ENCODE measurements at places on chromosomes 16 and 17.
A peak's percentile ranks its signal among the peaks of the same experiment; 100 is the strongest.

DNA sequence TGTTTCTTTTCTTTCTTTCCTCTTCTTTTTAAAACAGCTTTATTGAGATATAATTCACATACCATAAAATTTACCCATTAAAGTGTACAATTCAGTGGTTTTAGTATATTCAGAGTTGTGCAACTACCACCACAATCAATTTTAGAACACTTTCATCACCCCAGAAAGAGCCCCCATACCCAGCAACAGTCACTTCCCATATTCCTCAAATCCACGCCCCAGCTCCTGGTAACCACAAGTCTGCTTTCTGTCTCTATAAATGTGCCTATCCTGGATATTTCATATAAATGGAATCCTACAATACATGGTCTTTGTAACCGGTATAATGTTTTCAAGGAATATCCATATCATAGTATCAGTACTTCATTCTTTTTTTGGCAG is 19.4 kb downstream of the RARA start:
- DNase-seq = no peak

- DNase-seq = no peak
Observed at GRCh38 chr16:68432701-68433100, 15.6 kb downstream of the SMPD3 start.

DNA sequence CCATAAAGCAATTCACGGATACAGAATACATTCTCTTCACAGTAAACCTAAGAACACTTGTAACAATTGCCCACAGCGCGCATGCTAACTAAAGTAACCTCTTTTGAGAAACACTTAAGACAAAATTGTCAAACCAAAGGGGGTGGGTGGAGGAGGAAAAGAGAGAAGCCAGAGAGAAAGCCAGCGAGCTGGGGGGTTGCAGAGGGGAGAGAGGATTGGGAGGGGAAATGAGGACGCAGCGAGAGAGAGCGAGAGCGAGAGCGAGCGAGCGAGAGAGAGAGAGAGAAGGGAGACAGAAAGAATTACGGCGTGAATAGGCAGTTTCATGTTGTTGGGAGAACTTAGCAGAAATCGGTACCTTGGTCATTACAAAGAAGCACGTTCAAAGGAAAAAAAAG is 1.6 kb upstream of the HOXB7 start:
- DNase-seq = peak; percentile 42

DNA sequence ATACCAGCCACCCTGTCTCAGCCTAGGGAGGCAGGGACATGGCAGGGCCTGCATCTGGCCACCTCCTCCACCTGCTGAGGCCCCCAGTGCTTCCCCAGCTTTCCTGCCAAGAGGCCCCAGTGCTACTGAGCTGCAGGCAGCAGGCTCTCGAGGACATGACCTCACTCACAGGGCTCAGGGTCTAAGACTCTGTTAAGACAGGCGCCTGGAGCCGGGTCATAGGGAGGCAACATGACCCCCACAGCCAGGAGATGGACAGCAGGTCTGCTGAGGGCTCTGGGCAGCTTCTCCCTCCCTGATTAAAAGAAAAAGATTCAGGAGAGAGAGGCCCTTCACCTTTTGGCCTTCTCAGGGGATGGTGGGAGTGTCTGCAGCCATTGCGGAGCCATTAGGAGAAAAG is 23.2 kb upstream of the FASN start:
- DNase-seq = no peak

- DNase-seq = no peak
Observed at GRCh38 chr17:44351961-44352827, 7.1 kb downstream of the GRN start.

DNA sequence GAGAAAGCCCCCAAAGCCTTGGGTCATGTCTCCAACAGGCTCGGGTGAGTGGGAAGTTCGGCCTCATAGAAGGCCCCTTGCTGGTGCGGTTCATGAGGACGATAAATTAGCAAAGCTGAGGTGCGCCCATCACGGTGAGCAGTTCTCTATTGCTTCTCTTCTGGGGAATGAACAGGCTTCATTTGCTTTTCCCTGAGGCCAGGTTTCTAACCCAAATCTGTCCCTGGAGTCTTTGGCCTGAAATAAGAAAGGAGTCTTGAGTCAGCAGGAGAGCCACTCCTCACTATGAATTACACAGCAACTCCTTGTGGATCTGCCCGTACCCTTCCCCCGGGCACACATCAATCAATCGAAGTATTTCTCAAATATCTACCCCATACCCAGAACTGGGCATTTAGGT is 94.6 kb downstream of the YPEL2 start:
- no peak for DNase-seq

GRCh38 chr17:79152110-79152509 is 77.5 kb downstream of the ENGASE start:
- no peak for DNase-seq
